ENCODE measurements at places on chromosomes 5 and 9.

- H3K27ac ChIP-seq: no peak overlapping the region
- no peak for DNase-seq
- no peaks in the 10 kb centered on the region for H3K27me3 ChIP-seq
- H3K4me3 ChIP-seq: no peak overlapping the region
These were observed 797.3 kb upstream of the ARRDC3 start for GRCh38 chr5:92180391-92180790.

DNA sequence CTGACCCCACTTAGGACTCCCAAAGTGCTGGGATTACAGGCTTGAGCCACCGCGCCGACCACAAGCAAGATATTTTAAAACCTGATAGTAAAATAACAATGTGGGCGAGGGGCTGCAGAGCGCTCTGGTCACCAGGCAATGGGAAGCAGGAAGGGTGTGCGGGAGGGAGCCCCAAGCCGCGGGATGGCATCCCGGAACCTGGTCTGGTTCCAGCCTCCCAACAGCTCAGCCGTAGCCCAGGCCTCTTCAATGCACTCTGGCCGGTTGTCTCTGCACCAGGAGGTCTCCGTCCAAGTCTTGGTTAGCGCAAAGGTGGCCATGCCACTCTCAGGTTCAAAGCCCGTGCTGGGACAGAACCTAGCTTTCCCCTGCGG is 694 bp upstream of the UAP1L1 start:
- peaks cover 24% of the 10 kb centered on the region for H3K36me3 ChIP-seq
- no peaks in the 10 kb centered on the region for H3K27me3 ChIP-seq
- H3K27ac ChIP-seq: peak overlapping the region; percentile 80
- H3K4me3 ChIP-seq: peak overlapping the region; percentile 74

DNA sequence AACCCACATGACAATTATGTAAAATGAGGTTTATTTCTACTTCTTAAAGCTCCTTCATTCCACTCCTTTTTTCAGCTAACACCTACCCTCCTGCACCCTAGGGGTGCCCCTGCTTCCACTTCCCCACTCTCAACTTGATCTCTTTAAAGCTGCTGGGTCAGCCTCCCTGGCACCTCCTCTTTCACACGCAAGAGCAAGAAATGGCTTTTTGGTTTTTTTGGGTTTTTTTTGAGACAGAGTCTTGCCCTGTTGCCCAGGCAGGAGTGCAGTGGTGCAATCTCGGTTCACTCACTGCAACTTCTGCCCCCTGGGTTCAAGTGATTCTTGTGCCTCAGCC is 64.4 kb downstream of the SUSD1 start:
- H3K4me3 ChIP-seq: no peak overlapping the region
- no peaks in the 10 kb centered on the region for H3K4me1 ChIP-seq
- no peaks in the 10 kb centered on the region for H3K27me3 ChIP-seq
- H3K27ac ChIP-seq: no peak overlapping the region

DNA sequence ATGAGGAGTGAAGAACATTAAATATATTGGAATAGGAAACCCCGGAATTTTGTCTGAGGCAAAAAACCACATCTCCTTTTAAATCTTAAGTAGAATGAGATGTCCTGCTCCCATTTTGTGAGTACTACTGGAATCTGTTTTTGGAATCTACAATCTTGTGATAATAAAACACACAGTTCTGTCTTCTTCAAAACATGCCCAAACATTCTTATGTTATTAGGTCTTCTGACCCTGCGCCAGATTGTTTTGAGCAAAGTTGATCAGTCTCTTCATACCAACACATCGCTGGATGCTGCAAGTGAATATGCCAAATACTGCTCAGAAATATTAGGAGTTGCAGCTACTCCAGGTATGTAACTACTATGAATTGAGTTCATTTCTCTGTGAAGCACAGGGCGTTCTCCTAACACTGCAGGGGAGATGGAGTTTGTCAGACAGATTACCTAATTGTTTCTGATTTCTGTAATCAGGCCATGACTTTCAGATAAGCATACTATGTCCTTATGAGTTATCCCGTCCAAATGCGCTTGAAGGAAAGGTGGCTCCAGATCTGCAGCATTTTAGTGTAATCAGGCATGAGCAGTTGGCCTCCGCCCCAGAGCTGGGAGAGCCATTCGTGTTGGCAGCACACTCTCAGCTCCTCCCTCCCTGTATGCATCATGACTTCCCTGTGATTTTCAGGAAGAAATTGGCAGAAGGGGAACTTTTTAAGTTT is 88.0 kb downstream of the NLN start:
- H3K36me3 ChIP-seq: peaks cover 6% of the 10 kb centered on the region
- peak; percentile 80 for DNase-seq
- H3K4me3 ChIP-seq: no peak overlapping the region
- no peaks in the 10 kb centered on the region for H3K4me1 ChIP-seq
- H3K27me3 ChIP-seq: no peaks in the 10 kb centered on the region
- H3K27ac ChIP-seq: peak overlapping the region; percentile 50

DNA sequence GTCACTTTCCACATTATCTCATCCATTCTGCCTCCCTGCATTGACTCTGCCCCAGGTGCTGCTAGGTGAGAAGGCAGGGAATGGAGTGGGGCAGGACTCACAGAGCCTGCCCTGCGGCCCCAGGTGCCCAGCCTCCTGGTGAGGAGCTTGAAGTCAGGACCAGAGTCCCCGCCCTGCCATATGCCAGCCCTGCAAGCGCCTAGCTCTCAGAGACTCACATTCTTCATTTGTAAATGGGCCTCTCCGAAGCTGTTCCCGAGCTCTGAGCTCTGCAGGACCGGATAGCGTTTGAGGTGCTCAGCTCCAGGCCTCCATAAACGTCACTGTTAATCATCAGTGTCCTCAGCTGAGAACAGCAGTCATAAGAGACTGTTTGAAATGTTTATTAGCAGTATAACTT is 75.1 kb upstream of the STXBP1 start:
- H3K4me3 ChIP-seq: no peak overlapping the region
- H3K27ac ChIP-seq: peak overlapping the region; percentile 51
- no peak for DNase-seq
